Natural killer cell treated with Interleukin-12 subunit alpha and Interleukin-12 subunit beta and Interleukin-15 and Interleukin-18, amount 100 ng/mL, for 72 hours (primary cell): ENCODE measurements at places on chromosomes 6 and 20. TPM values are rescaled to one million over a fixed set of nuclear protein-coding genes. Genes with fewer than 3 reads are reported as not detected.

GRCh38 chr20:14199111-14199510 lies 138.3 kb downstream of the FLRT3 start:
- no peak for DNase-seq

MBOAT1 gene
- 4.7 TPM for total RNA-seq

DNA sequence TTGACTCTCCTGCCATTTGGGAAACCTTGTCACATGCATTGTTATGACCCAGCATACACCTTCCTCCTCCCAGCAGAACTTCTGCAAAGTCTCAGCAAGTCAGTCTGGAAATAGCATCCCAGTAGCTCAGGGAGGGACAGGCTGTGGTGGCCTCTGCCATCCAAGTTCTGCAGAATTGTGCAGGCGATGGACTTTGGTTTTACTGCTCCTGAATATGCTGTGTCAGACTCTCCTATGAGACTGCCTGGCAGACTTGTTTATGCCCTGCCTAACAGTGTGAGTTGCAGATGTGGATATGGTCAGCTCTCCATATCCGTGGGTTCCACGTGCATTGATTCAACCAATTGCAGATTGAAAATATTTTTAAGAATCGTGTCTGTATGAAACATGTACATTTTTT lies 52.8 kb downstream of the SNRNP48 start:
- no peak for DNase-seq

TBXT gene
- total RNA-seq = not detected

DNA sequence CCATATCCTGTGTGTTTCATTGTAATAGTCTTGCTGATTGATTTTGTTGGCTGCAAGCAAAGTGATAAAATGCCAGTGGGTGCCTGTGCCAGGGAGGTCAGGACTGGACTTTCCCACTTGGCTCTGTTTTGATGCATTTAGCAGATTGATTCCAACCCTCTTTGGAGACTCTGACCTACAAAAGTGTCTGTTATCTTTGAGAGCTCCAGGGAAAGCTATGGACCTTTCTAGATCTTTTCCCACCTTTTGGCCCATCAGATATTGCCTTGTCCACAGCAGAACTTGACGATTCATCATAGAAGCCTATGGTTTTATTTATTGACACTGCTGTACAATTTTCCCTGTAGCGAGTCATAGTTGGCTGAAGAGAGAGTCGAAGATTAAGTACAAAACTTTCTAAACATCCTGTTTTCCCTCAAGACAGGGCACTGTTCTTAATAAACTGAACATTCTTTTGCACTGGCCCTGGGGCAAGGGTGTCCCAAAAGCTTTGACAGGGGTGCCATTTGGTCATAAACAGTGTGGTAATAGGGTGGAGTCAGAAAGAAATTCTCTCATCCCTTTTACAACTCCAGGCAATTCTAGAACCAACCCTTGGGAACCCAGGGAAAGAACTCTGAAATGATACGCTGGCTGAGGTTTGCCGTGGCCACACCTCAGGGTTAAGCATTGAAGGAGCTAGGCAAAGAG lies 53.7 kb downstream of the E2F3 start:
- no peak for DNase-seq

GRCh38 chr20:46905364-46906125 lies 10.9 kb downstream of the EYA2 start:
- DNase-seq = no peak

GRCh38 chr6:113642714-113643406 lies 214.3 kb upstream of the MARCKS start:
- no peak for DNase-seq

GRCh38 chr20:16135630-16136029 lies 437.6 kb downstream of the KIF16B start:
- DNase-seq = no peak

PCNA gene
- total RNA-seq = 377 TPM

SLC2A10 gene
- 1.5 TPM for total RNA-seq

DNA sequence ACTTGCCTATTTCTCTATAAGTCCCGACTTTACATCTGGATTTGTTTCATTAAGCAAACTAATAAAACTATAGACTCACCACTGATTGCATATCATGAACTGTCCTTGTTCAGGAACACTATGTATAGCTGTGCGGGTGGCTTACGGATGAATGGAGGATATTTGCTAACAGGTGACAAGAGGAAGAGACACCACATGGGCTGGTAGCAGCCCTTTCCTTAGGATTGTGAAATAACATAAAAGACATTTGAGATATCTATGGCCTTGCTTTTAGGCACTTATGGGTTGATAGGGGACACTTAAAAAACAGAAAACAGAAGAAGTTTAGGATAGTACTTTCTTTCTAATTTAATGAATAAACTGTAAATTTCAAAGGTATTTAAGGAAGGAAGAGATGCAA lies 5.0 kb upstream of the CAP2 start:
- DNase-seq = no peak

MAP3K7 gene
- 25.2 TPM for total RNA-seq

BEND3 gene
- total RNA-seq = 6.5 TPM

DEFB125 gene
- total RNA-seq = not detected

DNA sequence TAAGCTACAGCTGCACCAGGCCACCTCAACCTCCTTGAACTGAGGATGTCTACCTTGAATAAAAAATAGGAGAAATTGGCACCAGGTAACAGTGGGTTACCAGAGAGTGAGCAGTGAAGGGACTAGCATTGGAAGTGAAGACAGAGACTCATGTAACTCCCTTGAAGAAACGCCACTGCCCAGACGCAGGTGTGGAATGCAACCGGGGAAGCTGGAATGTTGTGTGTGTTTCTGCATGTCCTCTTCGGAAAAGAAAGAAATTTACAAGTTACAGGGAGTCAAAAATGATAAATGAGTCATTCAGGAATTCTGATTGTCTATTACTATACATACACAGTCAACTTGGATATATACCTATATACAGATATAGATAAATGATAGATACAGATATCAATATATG lies 514.7 kb upstream of the AGPAT4 start:
- no peak for DNase-seq

GRCh38 chr6:157493173-157493572 lies 112.2 kb downstream of the ZDHHC14 start:
- no peak for DNase-seq

- DNase-seq = no peak
Measured at GRCh38 chr6:62298745-62299392, 12.8 kb upstream of the KHDRBS2 start.

DNA sequence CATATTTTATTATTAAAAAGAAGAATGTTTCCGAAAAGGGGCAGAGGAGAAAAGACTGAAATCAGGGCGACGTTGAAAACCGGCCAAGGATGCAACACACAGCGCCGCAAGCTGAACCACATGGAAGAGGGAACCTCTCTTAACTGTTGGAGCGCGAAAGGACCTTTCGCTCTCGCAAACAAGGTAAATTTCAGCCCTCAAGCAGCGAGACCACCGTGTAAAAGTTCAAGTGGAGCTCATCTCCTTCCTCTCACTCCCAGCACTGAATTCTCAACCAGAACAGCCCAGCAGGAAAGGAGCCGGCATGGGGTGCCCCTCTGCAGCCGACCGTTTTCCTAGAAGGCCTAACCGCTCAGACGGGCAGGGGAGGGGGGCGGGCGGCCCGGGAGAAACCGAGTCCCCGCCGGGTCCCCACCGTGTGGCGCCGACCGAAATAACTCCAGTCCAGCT lies 621 bp downstream of the GPR63 start:
- no peak for DNase-seq

CD93 gene
- 16.8 TPM for total RNA-seq

DNA sequence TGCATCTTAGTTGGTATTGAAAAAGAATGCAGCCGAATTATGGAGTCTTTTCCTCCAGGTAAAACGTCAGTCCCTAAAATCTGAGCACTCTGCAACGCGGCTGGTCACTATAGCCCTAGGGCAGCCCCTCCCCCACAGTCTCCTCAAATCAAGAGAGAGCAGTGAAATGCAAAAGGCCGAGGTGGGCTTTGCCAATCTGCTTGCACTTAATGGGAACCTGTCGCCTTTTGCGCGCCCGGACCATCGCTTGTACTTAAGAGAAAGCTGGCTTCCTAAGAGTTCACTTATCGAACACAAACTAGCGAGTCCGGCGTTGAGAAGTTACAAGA lies 447 bp downstream of the MCM3 start:
- no peak for DNase-seq

DNA sequence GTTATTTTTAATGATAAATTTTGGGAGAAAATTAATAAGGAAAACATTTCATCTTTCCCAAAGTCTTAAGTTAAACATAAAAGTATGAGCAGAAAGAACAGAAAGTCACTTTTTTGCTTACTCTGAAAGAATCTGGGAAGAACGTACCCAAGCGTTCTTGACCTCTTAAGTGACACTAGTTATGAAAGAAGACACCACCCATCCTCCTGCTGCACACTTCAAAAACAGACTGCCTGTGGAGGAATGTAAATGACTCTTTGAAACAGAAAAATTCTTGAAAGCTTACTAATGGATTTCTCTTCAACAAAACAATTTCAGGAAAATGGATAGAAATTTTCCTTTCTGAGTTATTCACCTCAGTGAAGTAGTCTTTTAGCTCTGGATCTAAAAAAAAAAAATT lies 227.7 kb downstream of the MEI4 start:
- DNase-seq = no peak

- no peak for DNase-seq
Measured at GRCh38 chr6:24126586-24127192, 674 bp downstream of the NRSN1 start.

LEMD2 gene
- 67.6 TPM for total RNA-seq

- no peak for DNase-seq
Measured at GRCh38 chr6:84033523-84034451, at the start of gene MRAP2. Gene MRAP2, plus strand, starts transcription at chr6:84033772. Its CDS starts 21,547 bp downstream, at chr6:84055319.

- no peak for DNase-seq
Measured at GRCh38 chr6:63476302-63476701, 96.0 kb upstream of the LOC128125822 start.

GRCh38 chr6:168865-169455 lies 123.3 kb upstream of the DUSP22 start:
- DNase-seq = no peak

DNA sequence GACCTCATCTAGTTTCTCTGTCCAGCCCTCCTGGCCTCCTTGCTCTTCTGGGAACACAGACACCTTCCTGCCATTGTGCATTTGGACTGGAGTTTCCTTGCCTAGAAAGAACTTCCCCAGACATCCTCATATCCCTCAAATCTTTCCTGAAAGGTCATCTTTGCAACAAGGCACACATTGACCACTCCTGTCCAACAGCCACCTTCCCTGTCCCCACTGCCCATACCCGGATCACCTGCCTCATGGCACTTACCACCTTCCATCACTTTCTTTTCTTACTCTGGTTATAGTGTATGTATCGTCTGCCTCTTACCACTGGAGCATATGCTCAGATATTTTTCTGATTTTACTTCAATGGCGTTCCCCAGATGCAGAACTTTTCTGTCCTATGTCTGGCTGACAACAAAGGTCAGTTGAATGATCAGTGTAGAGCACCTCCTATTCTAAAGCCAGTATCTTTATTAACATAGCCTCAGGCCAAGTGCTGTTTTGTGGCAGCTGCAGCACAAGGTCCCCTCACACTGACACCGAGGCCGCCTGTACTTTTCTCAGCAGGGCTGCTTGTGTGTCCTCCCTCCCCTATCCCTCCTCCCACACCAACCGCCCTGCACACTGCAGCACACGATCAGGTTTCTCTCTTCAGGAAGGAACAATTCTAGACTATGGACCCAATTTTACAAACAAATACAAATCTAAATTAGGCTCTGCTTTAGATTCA lies 4.1 kb downstream of the HLA-C start:
- DNase-seq = no peak

DNA sequence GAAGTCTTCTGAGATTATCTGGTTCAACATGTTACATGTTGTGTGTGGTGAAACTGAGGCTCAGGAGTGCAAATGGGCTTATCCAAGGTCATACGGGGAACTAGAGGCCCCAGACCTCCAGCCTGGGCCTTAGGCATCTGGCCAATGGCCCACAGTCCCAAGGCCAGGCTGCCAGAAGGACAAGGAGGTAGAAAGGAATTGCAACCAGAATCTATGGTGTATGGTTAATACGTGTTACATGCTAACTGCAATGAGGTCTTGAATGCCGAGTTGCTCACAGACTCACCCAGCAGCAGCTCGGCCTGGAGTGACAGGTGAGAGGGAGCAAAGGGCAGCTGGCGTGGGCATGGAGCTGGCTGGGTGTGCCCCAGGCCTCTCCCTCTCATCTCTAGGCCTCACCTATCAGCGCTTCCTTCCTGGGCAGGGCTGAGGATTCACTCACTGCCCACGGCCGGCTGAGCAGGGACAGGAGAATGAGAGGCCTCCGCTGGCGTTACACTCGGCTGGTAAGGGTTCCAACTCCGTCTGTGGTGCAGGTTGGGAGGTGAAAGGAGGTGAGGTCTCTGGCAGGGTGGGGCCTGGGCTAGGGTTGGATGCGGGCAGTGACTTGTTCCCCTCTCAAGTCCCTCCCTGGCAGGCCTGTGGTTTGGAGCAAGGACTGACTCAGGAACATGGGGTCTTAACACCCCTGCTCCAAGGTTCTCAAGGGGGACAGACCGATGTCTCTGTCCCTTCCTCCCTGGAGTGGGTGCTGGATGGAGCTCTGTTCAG lies at the start of gene TLDC2:
Gene TLDC2 (plus strand): TSS at position 437 of the 771 bp plus-strand sequence. CDS start 37 bp downstream, at position 474.
- DNase-seq = no peak

GRCh38 chr20:17698384-17698783 lies 1.4 kb upstream of the BANF2 start:
- DNase-seq = no peak

GRCh38 chr6:95489185-95489863 lies 88.0 kb upstream of the MANEA start:
- no peak for DNase-seq

DNA sequence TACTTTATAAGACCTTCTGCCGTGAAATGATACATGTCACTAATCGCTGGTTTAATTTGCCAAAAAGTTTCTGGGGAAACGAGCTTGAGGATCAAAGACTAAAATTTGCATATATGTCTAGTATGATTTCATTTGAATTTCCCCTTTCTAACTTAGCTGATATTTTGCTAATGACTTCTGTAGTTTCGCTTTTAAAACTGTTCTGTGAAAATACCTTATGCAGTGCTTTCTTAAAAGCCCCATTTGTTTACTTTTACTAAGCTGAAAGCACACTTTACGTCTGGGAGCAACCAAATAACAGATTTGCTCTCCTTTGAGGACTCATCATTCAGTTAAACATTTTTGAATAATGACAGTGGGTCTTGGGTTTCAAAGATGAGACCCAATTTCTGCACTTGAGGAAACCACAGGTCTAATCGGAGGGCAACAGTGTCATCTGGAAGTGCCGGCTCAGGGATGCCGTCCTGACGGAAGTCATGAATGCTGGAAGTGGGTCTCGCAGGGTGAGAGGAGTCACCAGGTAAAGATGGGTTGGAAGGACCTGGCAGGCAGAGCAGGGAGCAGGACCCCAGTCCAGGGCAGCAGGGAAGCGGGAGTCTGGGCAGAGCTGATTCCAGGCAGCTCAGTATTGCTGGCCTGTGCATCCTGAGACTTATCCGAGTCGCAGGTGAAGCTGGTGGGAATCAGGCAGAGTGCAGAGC lies 33.2 kb downstream of the PLEKHG1 start:
- no peak for DNase-seq

SOBP gene
- 0.84 TPM for total RNA-seq

GRCh38 chr6:111972745-111973117 lies 81.2 kb upstream of the CCN6 start:
- no peak for DNase-seq

NUDT3 gene
- total RNA-seq = 9.2 TPM

- no peak for DNase-seq
Measured at GRCh38 chr6:4319981-4320683, 184.8 kb upstream of the ECI2 start.
